ENCODE measurements at places on chromosomes 2 and 18.

- no peak for DNase-seq
Observed at GRCh38 chr2:218985021-218985324, at the start of gene FEV. Gene FEV (minus strand): TSS chr2:218985184. CDS start chr2:218985075, 109 bp downstream.

DNA sequence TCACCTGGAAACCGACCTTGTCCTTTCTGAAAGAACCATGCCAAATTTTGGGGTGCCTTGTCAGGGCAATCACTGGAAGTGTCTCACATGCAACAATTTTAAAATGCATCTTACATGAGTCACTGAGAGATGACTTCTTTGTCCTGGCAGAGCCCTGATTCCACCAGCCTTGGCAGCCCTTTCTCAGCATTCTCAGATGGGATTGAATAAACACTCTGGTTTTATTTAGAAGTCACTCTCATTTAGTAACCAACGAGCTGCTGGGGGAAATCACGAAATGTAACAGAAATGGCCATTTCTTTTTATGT is 3.8 kb upstream of the ATP8B1 start:
- no peak for DNase-seq

DNA sequence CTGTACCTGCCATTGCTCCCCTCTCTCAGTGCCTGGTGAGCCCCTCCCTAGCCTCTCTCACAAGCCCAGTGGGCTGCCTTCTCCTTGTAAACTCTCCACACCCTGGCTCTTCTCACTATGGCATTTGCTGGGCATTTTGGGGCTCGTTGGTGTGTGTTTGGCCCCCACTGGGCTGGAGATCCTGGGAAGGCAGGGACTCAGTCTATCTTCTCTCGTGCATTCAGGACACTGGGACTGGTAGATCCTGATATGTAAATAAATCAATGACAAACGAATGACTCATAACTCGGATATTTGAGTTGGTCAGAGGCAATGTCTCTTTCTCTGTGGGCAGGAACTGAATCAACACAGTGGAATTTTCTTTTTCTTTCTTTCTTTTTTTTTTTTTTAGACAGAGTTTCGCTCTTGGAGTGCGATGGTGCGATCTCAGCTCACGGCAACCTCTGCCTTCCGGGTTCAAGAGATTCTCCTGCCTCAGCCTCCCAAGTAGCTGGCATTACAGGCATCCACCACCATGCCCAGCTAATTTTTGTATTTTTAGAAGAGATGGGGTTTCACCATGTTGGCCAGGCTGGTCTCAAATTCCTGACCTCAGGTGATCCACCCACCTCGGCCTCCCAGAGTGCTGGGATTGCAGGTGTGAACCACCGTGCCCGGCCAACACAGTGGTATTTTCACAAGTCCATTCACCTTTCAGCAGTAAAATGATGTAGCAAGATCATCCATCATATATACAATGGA is 144.6 kb upstream of the SPRED2 start:
- DNase-seq, result no peak

- DNase-seq, result no peak
Observed at GRCh38 chr2:110205660-110206455, 1.0 kb upstream of the NPHP1 start.

DNA sequence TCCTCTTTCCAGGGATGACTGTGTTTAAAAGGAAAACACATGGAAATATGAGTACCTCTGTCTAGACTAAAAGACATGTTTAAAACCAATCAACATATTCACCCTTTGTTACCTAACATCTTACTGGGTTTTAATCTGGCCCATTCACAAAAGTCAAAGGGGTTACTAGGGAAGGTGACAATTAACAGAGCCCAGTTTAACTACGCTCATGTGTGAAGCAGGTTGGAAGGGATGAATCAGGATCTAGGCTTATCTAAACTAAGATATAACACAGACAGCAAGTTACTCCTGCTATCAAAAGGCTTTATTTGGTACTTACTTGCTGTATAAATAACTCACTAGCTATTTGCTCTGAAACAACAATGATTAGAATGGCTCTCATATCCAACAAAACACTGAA is 337.0 kb downstream of the NCKAP5 start:
- DNase-seq, result no peak

GRCh38 chr2:122481717-122482116 is 726.3 kb downstream of the TSN start:
- DNase-seq, result no peak

DNA sequence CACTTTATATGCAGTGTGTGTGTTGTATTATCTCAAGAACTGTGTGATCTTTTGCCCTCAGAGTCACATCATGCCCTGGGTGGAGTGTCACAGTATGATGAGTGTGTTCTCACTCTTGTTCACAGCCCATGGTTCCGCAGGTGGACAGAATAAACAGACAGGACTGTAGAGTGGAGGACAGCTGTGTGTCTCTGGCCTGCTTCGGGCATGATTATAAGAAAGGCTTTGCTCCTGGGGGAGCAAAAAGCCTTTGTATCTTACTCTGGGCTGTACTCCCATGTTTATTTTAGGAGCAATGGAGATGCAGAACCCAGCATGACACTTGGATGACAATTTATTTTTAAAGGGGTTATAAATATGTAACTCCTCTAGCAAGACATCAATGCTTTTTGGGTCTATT is 371.7 kb upstream of the MEX3C start:
- no peak for DNase-seq

All from CD4-positive, alpha-beta T cell treated with Interleukin-10 for 1 hour (primary cell).